Stimulated activated CD4-positive, alpha-beta T cell treated with anti-CD3 and anti-CD28 coated beads, TNF-alpha, amount 100 ng/mL, for 24 hours (primary cell): ENCODE measurements at places on chromosomes 3 and 15.

DNA sequence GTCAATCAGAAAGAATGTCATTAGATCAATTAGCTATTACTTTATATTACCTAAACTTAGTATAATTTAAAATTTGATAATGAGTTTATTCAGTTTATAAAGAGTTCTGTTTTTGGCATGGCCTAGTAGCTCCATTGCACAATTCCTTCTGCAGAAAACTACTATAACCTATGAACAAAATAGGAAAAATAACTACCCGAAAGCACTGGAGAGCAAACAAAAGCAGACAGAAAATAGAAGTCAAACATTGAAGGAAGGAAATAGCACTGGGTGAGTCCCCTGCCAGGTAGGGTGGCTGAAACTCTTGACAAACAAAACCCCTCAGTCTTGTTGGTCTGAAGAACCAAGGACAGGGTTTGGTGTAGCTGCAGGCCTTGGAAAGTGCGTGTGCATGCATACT, 37.5 kb downstream of the CMC1 start:
- no peak for DNase-seq

DNA sequence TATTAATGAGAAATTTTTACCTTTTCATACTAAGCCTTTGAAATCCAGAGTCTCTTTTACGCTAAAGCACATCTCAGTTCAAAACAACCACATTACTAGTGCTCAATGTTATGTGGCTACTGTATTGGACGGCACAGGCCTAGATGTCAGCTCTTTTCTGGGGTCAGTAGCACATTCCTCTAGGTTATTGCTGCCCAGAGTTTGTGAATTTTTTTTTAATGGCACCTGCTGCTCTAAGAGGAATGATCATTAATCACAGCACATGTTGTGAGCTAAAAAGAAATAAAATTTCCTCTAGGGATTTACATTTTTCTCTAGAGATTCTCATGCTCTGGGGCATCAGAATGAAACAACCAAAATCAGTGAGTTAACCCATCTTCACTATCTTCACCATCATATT, 436.8 kb upstream of the THBS1 start:
- no peak for DNase-seq

GRCh38 chr15:45084163-45084562, 29.8 kb downstream of the DUOX2 start:
- DNase-seq: no peak

- DNase-seq: no peak
Measured at GRCh38 chr15:53472210-53472609, 287.3 kb downstream of the WDR72 start.

- DNase-seq: no peak
Measured at GRCh38 chr3:179438841-179439240, 12.4 kb downstream of the GNB4 start.

GRCh38 chr3:42600958-42601675, 631 bp downstream of the NKTR start:
- DNase-seq: peak; percentile 65

DNA sequence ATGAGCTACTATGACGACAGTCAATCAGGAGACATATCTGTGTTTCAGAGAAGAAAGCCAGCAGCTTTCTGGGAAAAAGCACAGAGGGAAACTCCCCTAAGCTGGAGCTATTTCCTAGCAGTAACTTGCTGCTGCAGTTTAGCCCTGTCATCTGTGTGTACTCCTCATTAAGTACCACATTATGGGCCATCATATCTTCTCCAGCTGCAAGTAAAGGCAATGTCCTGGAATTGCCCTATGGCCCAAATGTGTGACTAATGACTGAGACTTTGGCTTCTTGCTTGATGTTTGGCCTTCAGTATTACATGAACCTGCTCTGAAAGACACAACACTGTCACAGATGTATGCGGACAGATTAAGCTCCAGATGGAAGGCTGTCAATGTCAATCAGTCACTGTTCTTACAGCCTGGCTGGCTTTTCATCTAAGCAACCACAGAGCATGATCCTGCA, 190.8 kb downstream of the FHIT start:
- no peak for DNase-seq

GRCh38 chr3:13309004-13309403, 111.1 kb downstream of the NUP210 start:
- no peak for DNase-seq

GRCh38 chr3:25884981-25885380, 95.1 kb downstream of the OXSM start:
- DNase-seq: no peak

GRCh38 chr3:53628536-53629401, 134.4 kb downstream of the CACNA1D start:
- DNase-seq: no peak

DNA sequence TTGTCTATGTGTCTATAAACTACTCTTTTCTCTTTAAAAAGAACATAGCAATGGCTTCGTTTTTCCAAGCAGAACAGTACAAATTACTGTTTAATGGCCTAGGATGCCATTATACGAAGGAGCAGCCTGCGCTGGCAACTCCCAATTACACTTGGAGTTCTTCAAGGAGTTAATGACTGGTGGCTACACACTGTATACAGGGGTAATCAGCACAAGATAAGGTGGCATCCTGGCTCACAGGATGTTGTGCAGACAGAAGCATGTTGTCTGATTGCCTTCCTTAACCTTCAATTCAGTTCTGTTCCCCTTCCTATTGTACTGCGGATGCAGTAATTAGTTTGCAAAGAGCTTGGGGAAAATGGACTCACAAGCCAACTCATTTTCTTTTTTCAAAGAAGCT, 250.7 kb upstream of the ROBO2 start:
- no peak for DNase-seq

GRCh38 chr15:74328331-74329056, 39.0 kb downstream of the CYP11A1 start:
- no peak for DNase-seq

- DNase-seq: no peak
Measured at GRCh38 chr3:123347691-123348264, 101.1 kb downstream of the ADCY5 start.

DNA sequence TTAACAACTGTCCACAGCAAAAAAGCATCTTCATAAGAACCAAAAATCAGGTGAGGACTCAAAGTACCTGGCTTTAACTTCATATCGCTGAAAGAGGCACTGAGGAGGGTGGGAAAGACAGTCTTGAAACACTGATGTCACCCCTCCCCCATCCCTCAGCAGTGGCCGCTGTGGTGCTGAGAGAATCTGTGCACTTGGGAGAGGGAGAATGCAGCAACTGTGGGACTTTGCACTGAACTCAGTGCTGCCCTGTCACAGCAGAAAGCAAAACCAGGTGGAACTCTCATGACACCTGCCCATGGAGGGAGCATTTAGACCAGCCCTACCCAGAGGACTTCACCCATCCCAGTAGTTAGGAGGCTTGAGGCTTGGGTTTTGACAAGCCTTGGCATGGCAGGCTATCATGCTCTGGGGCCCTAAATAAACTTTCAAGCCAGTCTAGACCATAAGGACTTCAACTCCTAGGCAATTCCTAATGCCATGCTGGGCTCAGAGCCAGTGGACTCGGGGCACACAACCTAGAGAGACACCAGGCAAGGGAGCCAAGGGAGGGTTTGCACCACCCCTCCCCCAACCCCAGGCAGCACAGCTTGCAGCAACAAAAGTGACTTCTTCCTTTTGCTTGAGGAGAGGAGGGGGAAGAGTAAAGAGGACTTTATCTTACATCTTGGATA, 6.1 kb upstream of the ZSCAN2 start:
- DNase-seq: no peak

DNA sequence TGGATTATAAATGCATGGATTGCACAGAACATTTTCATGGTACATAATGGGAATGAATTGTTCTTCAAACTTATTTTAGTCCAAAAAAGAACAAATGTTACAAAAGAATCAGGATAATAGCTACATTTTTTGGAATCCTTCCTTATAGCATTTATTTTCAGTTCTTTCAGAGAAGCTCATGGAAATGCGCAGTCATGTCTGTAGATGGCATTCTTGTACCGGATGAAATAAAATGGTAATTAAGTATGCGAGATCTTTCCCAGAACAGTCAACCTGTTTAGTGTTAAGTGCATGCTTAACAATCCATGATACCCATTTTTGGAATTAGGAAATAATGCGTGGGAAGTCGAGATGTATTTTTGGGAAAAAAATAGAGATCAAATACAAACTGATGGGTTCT, 38.2 kb upstream of the GOLGA8B start:
- no peak for DNase-seq
